ENCODE measurements at places on chromosomes 12 and 14.

GRCh38 chr14:104933746-104934733 lies 9.4 kb downstream of the PLD4 start:
- DNase-seq, result no peak

DNA sequence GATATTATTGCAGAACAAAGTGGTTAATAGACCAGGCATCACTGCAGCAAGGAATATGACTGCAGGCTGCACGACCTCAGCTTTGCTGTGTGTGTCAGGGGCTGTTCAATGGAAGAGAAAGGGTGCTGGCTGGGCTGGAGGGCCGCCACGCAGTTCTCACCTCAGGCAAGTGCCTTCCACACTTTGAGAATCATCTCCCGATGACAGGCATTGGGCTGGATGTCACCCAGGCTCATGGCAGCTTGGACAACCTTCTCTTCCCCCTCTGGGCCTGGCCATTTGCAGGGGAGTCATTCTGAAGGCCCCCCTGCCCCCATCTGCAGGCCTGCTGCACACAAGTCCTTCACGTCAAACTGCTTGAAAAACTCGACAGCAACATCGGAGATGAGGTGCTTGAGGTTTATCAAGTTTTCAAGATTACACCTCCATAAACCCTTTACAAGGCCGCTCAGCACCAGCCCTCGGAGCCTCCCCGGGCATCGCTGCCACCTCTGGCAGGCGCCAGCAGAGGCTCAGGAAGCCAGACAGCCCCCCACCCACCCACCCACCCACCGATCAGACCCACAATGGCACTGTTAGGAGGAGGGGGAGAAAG lies 165.9 kb upstream of the GSC start:
- no peak for DNase-seq

- peak; percentile 78 for DNase-seq
Measured at GRCh38 chr12:124391340-124392261, 96.7 kb downstream of the RFLNA start.

DNA sequence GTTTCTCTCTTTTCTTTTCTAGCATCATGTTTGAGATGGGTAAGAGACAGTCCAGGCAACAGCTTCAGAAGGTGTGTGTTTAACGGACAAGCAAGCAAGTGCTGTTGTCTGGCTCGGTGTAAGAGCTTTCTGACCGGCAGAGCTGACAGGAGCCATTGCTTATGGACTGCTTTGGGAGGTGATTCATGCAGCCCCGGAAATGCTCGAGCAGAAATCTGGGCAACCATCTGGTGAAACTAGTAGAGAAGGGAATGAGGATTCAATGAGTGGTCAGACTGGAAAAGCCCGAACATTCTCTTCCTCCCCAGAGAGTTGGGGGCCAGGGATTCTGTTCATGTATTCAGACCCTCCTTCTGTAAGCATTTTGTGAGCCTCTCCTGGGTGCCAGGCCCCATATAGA lies 24.4 kb downstream of the TUNAR start:
- no peak for DNase-seq

GRCh38 chr12:4221258-4221620 lies 52.3 kb upstream of the CCND2 start:
- no peak for DNase-seq

DNA sequence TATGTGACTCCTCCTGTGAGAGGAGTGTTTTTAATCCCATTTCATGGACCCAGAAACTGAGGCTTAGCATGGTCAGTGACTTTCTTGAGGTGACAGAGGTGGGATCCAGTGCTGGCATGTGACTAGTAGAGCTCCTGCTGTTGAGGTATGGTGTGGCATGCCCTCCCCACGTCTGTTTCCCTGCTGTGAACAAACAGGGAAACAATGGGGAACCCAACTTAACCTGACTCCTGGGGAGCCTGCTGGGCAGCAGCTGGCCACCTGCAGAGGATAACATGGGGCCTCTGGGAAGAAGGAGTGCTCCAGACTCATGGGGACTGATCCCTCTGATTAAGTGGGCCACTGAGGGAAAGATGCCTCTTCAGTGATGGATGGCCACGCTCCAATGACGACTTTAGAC lies 114.0 kb downstream of the BEGAIN start:
- no peak for DNase-seq

DNA sequence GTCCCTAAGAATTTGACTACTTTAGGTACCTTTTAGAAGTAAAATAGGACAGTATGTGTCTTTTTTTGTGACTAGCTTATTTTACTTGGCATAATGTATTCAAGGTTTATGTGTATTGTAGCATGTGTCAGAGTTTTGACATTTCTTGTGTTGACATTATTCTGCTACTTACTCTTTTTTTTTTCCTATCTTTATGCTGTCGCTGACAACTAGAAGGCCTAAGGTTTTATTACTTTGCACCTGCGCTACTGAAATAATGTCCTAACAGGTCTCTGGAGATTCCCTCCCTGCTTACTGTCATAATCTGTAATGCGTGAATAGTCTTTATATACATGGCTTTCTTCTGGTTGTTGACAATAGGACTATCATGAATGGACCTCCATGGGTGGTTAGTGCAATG lies 43.0 kb downstream of the PDE3A start:
- no peak for DNase-seq

GRCh38 chr12:89632778-89633177 lies 75.9 kb downstream of the ATP2B1 start:
- DNase-seq, result no peak

DNA sequence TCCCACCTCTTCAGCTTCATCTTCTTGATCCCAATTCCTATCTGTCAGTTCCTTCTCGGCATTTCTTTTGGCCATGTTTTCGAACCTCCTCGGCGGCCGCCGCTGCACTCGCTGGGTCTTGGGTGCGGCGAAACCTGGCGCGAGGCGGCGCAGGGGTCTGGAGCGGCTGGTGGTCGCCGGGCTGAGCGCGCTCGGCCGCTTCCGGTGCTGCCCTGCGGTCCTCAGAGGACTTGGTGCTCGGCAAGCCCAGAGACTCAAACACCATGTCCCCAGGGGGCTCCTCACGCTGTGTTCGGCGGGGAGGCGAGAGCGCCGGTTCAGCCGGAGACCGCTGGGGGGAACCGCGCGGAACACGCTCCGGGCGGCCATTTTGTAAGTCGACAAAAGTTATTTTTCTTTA lies 51.8 kb downstream of the PPP1R36 start:
- no peak for DNase-seq

- DNase-seq, result no peak
Measured at GRCh38 chr12:64890873-64891468, 66.5 kb downstream of the TBC1D30 start.

DNA sequence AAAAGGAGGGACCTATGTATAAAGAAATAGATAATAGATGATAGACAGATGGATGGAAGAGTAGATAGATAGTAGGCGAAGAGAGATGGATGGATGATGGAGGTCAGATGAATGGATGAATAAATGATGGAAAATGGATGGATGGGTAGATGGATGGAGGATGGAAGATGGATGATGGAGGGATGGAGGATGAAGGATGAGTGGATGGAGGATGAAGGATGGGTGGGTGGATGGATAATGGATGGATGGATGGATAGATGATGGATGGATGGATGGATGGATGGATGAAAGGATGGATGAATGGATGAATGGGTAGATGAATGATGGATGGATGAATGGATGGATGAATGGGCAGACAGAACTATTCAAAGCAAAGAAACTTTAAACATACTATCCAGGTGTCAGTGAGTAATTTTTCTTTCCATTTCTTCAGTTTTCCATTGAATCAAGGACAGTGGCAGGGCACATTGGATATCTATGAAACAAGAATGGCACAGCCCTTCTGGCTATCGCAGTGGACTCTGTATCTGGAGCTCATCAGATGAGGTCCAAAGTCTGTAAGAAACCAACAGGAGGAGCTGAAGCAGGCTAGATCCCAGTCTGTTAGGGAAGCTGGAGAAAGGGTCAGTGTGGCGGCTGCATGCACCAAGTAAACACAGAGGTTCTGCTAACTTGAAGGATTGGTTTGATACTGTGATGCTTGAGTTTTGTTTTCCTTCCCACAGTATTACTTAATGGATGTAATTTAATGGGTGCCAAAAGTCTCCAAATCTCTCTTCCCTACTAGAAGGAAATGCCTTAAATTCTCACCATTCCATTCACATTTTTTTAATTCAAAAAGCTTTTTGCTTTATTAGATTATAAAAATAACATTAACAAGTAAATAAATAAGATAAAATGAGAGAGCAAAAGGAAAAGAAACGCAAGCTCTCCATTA lies 18.1 kb upstream of the MED13L start:
- DNase-seq, result no peak

- DNase-seq, result no peak
Measured at GRCh38 chr14:92924247-92924646, 1.3 kb downstream of the CHGA start.

- DNase-seq, result no peak
Measured at GRCh38 chr14:100031506-100032281, 33.5 kb upstream of the EVL start.

DNA sequence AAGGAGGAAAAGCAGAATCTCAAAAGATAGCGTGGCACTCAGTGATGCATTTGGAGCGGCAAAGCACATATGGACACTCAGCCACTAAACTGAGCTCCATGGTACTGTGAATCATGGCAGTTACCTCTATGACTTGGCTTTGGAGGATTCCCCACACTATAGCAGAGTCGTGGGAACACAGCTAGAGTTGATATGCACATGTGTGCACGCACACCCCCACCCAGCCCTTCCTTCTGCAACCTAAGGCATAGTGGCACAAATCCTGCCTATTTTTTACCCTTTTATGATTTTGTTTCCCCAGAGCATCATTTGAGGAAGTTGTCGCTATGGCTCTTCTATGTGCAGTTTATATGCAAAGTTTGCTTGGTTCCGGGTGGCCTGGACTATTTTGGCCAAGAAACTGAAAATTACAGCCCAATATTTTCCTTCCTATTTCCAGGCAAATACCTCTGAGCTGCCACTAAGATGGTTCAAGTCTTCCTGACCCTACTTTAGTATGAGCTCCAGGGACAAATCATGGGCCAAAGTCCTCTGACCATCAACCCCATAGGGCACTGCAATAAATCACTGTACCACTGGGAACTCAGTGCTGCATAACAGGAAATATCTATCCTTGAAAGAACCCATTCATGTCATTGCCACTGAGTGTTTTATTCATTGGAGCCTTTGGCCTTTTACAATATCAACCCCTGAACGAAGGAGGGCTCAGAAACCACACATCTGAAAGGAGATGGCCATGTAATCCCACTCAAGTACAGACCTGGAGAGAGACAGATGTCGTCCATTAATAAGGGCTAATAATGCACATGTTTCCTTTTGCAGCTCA lies 177.5 kb downstream of the EGLN3 start:
- no peak for DNase-seq

- DNase-seq, result no peak
Measured at GRCh38 chr12:1594006-1594260, 448 bp downstream of the FBXL14 start.
